ENCODE measurements at places on chromosomes 2 and 18.

GRCh38 chr2:157743051-157743450 is 114.4 kb upstream of the ACVR1C start:
- no peak for DNase-seq

DNA sequence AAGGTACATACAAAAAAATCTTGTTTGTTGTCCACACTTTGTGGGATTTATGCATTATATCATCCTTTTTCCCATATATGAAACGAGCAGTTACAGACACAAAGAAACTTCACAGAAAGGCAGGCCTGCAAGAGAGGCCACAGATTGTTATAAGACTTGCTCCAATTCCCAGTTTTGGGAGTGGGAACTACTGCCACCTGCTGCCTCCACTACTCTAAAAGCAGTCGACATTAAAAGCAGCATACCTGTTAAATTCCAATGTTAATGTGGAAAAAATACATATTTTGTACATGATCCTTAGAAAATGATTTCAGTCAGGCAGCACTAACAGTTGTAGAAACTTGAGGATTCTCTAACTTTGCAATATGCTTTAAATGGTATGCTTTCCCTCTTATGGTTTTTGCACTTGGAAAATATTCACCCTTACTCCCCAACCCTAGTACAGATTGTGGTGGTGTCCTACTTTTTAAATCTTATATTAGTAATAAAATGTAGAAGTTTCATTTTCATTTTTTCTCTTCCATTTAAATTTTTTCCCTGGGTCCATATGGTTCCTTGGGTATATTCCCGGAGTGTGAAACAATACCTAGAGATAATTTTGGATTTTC is 37.9 kb downstream of the SLC38A11 start:
- DNase-seq = no peak

- DNase-seq = no peak
These were observed 215.7 kb downstream of the WDPCP start for GRCh38 chr2:63372549-63372948.

DNA sequence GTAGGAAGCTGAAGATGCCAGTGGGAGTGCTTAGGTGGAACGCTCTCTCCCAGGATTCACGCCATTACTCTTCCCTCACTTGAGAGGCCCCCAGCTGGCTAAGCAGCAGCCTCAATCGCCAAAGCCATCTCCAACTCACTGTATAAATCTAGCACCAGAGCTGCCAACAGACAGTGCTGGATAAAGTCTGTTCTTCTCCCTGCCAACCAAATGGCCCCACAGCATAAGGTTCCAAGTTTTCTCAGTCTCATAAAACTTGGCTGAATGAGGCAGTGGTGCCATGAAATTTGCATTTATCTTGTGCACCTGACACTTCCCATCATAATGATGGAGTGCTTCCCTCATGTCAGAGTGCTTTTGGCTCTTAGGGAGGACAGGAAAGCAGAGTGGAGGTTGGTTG is 428.2 kb upstream of the ETAA1 start:
- DNase-seq = no peak

DNA sequence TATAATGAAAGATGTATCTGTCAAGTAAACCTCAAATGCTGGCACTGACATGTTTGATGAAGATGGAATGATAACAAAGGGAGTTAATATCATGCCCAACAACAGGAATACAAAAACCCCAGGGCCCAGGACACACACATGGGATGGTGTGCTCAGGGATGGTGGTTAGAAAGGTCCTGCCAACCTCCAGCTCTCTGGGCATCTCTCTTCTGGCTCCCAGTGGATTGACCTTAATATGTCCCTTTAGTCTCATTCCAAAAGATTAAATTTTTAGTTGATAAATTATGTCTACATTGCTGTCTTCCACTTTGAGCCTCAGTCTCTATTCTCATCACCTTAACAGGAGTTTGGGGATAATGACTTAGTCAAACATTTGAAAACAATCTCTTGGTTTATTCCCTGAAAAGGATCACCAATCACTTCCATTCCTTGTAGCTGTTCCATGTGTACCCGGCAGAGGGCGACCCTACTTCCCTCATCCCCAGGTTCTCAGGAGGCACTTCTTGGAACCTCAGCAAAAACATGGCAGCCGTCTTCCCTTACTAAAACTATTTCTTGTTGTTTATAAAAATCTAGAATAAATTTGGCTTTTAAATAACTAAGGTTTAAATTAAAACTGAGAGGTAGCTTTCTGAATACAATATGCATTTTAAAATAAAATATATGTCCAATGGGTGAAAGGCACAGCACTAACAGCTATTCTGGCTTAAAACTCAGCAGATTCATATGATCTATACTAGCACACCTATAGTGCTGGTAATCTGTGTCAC is 29.6 kb downstream of the MCEE start:
- peak; percentile 26 for DNase-seq

- no peak for DNase-seq
These were observed 28.1 kb downstream of the SLC1A4 start for GRCh38 chr2:65017335-65017734.

DNA sequence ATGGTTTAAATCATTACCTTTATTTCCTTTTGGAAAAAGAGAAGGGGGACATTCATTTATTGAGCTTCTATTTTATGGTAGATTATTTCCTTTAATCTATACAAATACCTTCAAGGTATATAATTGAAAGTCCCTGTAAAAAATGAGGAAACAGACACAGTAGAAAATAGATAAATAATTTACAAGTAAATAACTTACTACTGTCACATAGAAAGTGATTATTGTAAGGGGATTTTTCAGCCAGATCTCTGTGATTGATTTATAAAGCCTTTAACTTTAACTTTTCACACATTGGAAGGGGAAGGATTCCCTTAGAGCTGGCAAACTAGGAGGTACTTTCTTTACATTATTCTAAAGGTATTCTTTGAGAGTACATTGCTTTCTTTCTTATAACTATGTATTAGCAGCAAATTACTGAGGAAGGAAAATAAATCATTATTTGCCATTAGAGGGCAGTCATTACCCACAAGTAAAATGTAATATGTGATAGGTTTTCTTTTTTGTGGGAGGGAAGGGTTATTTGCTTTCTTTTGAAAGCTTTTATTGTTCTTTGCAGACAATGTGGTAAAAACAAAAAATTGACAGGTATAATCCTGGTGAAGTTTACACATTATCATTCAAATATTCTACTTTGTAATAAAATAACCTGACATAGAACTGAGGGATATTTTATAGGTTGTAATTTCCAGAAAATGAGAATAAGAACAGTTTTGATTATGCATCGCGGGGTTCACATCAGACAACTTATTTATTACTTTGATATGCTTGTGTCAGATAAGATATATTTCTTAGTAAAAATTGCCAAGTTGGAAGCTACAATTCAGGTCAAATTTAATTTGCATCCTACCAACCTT is 24.8 kb upstream of the RPE start:
- peak; percentile 64 for DNase-seq

DNA sequence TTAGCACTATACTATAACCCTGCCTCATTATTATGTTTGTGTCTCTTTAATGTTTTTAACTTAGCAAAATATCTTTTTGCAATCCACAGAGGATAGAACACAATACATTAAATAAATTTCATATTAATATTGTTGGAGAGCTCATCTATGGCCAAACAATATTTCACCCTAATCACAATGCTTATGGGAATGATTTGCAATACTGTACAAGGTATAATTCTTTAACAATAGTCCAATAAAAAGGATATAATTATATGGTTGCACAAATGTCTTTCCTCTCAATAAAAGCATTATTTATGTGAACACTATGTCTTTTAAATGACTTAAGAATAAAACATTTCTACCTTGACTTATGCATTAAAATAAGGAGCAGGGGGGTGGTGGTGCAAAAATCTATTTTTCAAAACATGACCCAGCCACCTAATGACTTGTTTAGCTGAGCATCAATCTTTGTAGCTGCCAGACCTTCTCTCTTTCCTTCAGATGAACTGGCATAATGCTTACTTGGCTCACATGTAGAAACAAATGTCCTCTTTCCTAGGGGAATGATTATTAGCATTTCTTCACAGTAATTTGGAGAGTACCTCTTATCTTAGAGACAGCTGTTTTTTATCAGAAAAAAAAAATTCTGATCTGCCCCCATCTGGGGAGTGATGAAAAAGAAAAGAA is 1933.6 kb upstream of the LRRTM1 start:
- DNase-seq = no peak

DNA sequence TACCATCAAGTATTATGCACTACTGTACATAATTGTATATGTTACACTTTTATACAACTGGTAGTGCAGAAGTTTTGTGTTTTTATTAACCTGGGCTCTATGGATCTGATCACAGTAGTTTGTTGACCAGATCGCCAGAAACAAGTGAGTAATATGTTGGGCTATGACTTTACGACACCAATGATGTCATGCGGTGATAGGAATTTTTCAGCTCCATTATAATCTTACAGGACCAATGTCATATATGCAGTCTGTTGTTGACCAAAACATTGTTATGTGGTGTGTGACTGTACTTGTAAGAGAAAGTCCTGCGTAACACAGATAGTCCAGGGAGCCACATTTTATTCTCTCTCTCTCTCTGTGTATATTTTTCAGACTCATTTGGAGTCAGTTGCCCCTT is 4.5 kb upstream of the ACOXL start:
- no peak for DNase-seq

GRCh38 chr2:163667064-163667887 is 68.5 kb downstream of the FIGN start:
- DNase-seq = no peak

DNA sequence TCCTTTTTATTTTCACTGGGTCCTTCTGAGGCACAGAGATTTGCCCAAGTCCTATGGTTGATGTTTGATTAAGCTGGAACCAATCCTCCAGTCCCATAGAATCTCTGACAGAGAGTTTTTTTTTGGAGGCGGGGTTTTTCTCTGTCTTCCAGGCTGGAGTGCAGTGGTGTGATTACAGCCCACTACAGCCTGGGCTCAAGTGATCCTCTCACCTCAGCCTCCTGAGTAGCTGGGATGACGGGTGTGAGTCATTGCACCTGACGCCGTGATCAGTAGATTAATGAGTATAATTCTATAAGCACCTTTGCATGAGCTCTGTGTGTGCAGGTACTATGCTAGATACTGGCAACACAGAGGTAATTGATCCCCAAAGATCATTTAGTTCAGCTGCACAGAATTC is 15.3 kb upstream of the TRPM8 start:
- no peak for DNase-seq

GRCh38 chr18:76627444-76627843 is 132.4 kb upstream of the ZNF516 start:
- no peak for DNase-seq

DNA sequence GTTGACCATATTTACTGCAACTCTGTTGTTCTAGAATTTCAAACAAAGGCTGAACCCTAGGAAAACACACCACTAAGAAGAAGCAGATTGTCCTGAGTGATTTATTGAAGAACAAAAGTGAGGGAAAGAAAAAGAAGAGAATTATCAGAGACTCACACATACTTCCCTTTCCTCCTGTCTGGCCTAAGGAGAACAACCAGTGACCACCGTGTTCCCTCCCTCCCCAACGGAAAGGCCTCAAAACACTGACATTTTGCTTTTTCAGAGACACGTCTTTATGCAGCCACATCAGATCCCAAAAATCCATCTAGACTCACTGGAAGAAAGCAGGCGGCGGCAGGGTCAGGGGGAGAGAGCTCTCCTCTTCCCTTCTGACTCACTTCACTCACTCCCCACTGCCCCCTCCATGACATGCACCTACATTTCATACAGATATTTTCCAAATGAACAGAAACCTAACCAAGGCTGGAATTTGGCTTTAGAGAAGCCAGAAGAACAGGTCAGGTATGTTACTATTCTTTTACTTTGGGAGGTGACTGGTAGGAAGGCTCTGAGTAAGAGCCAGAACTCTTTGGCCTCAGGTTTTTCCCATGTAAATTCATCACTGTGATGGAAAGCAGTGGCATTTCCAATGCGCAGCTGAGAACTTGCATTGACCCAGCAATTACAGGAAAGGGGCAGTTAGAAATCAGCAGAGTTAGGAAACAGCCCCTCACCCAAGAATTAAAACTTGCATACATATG is 169.9 kb downstream of the BCL11A start:
- DNase-seq = no peak

GRCh38 chr2:119431155-119431975 is at the start of gene TMEM37:
TMEM37 (plus strand) TSS chr2:119431854; CDS start chr2:119431904, 50 bp downstream.
- DNase-seq = peak; percentile 15

DNA sequence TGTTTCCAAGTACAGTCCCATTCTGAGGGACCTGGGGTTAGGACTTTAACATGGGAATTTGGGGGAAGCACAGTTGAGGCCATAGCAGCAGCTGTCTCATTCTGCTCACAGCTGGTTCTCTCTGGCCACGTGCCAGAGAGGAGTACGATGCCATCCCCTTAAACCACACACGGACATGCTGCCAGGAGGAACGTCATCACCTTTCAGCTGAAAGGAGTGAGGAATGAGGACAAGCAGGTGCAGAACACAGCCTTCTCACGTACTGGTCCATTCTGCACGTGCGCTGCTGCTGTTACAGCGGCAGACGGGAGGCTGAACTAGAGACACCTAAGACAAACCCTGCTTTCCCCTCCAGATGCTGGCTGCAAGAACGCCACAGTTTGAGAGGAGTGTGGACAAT is 33.5 kb downstream of the ODC1 start:
- no peak for DNase-seq

DNA sequence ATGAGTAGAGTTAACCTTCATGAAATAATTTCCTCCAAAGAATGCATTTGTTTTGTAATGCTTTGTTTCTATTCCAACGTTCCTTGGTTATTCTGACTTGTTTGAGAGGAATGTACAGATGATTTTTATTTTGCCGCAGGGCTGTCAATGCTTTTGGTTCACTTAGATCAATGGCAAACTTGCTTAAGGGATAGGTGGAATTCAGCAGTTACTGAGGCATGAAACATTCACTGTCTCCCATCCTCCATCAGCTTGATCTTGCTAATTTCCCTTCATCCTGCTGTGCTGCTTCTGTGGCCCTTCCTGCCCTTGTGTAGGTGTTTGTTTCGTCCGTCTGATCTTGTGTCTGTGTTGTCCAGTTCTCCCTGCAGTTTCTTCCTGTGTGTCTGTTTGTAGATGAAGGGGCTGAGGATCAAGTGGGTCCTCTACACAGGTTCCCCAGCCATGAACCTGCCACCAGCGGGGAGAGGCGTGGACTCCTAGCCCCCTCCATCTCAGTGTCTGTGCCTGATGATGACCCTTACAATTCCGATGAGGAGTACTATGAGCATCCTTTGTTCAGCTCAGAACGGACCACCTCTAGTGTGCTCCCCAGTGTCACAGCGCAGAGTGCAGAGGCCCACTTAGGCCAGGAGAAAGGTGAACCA is 84.2 kb upstream of the UNC80 start:
- no peak for DNase-seq

GRCh38 chr2:38261569-38262068 is 115.5 kb downstream of the ATL2 start:
- no peak for DNase-seq

DNA sequence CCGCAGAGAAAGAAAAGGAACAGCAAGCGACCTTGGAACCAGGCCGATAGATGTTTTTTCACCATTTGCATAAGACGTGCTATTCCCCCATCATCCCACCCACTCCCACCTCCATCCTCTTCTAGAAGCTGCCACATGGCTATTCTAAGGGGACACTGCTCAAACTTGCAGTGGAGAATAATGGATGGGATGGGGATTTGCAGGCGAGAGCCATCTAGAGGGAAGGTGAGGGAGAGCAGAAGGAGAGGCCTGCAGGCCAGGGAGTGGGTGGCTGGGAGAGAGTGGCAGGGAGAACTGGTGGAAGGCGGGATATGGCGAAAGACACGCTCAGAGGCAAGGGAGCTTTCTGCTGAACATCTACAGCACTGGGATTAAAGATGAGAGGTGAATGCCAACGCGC is 84.9 kb downstream of the MAPK4 start:
- no peak for DNase-seq

GRCh38 chr2:121689356-121689755 is 40.1 kb upstream of the CLASP1 start:
- no peak for DNase-seq

- DNase-seq = peak; percentile 92
These were observed 294.5 kb downstream of the PLCL1 start for GRCh38 chr2:198098918-198099317.
